ENCODE measurements at places on chromosomes 7 and 10.

GRCh38 chr10:95308389-95309302 lies 17.8 kb upstream of the PDLIM1 start:
- DNase-seq, result no peak

DNA sequence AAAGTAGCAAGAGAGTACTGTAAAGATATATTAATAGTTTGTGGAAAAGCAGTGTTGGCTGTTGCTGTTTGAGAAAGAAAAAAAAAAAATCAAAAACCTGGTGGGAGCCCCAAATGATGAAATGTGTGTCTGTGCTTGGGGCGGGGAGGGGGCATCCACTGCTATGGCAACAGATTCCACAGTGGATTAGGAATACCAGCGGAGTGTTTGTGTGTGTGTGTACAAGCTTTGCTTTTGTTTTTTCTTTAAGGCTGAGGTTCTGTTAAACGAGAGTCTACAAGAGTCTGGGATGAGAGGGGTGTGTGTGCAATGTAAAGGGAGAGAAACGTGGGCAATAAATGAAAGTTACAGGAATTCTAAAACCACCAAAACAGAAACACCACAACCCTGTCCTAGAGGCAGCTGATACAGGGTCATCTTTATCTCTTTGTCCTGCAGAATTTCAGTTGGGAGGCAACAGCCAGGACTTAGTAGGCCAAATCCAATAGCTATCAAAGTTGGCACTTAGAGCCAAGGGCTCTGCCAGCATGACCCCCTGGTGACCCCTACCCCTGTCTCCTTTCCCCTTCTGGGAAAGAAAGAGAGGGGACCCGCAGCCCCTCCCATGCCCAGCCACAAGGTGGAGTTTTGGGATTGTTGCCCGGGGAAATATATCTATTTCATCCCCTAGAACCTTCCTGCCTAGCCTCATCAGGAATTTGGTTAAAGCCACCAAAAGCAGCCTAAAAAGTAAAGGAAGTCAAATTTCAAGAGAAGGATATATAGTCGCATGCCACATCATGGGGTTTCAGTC lies 85.4 kb downstream of the OSBPL3 start:
- DNase-seq, result no peak

- DNase-seq, result no peak
Measured at GRCh38 chr7:46058086-46058823, 137.2 kb upstream of the IGFBP3 start.

GRCh38 chr10:127048630-127049029 lies 143.4 kb downstream of the DOCK1 start:
- DNase-seq, result no peak

DNA sequence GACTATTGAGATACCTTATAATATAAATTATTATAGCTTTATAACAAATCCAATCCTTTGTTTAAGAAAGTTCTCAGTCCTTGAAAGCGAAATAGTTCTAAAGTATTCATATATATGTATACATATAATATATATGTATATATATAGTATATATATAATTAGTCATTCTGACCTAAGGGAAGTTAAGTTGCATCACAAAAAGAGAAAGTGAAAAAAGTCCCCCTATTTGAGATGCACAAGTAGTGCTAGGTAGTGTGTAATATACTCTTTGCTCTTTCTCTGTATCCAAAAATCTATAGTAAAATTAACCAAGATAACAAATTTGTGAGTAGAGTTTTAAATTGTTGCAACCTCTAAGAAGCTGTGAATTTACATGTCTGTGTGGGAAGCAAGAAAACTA lies 13.3 kb upstream of the IFIT1B start:
- no peak for DNase-seq

GRCh38 chr10:19620811-19621210 lies 195.4 kb upstream of the PLXDC2 start:
- no peak for DNase-seq

GRCh38 chr7:149562602-149563001 lies 65.0 kb upstream of the ZNF746 start:
- no peak for DNase-seq

GRCh38 chr10:11475831-11476434 lies 135.5 kb downstream of the USP6NL start:
- no peak for DNase-seq

- DNase-seq, result no peak
Measured at GRCh38 chr10:3231951-3232730, 59.6 kb upstream of the PITRM1 start.

DNA sequence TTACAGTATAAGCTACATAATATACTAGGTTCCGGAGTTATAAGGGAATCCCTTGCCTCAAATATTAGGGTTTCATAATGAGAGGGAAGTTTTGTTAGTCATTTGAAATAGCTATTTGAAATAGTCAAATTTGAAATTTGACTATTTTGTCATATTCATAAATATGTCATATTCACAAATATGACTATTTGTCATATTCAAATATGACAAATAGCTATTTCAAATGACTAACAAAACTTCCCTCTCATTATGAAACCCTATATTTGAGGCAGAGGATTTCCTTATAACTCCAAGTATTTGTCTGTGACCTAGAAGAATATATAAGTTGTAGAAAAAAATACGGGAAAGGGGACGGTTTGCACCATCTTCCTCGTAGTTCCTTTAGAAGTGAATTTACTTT lies 76.6 kb downstream of the HDAC9 start:
- DNase-seq, result no peak

DNA sequence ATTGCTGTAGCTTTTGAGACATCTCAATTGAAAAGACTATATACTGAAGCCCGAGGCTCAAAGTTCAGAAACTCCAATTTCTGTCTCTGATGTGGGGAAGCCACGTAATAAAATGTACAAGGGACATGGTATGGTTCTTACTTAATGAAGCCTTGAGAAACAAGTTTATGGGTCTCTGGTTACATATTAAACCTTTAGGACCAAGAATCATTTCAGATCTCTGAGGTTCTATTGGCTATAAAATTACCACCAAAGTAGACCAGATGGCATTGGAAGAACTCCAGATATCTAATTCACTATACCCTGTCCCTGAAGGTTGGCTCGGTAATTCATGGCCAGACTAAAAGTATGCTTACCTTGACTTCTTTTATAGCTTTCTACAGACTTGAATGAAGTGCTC lies 23.7 kb downstream of the STAMBPL1 start:
- DNase-seq, result no peak

GRCh38 chr7:13875496-13876074 lies 113.9 kb downstream of the ETV1 start:
- DNase-seq, result no peak

GRCh38 chr7:45684910-45685618 lies 110.9 kb downstream of the ADCY1 start:
- DNase-seq, result no peak

- DNase-seq, result no peak
Measured at GRCh38 chr10:29719281-29719675, 84.5 kb upstream of the SVIL start.

DNA sequence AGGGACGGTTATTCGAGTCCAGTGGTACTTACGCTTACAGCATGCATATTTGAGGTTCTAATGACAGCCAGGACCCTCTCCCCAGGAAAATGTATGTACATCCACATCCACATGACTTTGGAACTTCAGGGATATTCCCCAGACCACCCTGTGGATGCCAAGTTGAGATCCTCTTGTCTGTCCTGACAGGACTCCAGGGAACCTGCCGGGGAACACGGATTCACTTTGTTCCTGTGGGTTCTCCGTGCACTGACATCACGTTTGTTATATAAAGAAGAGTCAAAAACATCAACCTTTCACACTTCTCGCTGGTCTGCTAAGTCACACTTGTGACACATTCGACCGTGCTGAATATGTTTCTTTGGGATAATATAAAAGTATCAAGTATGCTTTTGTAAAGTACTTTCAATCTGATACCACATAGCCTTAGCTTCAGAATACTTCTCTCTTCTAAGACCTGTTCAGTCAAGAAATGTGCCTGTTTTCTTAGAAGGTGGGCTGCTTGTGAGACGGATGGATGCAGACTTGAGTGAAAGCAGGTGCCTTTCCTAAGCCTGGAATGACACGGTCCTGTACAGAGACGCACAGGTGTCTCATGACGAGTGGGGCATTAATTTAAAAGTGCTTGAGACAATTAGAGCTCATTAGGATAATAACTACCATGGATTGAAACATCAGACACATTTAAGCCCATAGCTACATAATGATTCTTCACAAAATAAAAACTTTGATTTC lies 38.7 kb downstream of the CALML5 start:
- no peak for DNase-seq

DNA sequence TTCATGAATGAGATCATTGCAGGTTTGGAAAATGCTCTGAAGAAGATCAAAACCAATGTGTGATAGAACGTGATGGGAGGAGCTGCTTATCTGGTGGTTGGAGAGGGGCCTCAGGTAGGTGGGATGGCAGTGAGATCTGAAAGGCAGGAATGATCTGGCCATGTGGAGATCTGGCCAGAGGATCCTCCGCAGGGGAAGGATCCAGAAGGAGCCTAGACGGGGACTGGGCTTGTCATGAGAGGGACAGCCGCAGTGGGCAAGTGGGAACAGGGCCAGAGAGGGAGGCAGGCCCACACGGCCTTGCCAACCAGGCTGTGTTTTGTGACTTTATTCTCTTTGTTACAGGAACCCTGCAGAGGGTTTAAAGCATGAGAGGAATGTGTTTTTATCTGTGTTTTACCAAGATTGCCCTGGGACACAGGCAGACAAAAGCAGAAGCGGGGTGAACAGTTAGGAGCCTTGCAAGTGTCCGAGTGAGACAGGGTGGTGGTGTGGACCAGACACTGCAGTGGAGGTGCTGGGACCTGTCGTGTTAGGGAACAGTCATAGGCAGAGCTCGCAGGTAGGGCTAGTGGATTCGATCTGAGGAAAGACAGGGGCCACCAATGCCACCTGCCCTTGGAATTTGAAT lies 66.6 kb downstream of the TLL2 start:
- no peak for DNase-seq

GRCh38 chr7:148535217-148535616 lies 55.3 kb upstream of the C7orf33 start:
- DNase-seq, result peak; percentile 5

- DNase-seq, result no peak
Measured at GRCh38 chr10:22427101-22427500, 81.8 kb downstream of the SPAG6 start.

GRCh38 chr7:91085175-91085574 lies 179.1 kb upstream of the FZD1 start:
- DNase-seq, result no peak

GRCh38 chr10:79367426-79368189 lies 20.3 kb downstream of the PPIF start:
- no peak for DNase-seq

DNA sequence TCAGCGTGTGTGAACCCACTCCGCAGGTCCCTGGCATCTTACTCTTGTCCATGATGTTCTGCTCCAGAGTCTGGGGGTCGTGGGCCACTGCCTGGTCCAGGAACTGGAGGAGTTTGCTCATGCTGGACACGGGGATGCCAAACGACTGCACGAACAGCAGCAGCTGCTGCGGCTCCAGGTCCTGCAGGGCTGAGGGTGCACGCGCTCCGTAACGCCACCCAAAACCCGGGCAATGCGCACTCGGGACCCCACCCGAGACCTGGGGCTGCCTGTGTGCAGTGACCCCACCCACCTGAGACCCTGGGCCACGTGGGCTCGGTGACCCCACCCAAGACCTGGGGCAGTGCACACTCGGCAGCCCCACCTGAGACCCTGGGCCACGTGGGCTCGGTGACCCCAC lies 22.0 kb upstream of the MICALL2 start:
- DNase-seq, result no peak

DNA sequence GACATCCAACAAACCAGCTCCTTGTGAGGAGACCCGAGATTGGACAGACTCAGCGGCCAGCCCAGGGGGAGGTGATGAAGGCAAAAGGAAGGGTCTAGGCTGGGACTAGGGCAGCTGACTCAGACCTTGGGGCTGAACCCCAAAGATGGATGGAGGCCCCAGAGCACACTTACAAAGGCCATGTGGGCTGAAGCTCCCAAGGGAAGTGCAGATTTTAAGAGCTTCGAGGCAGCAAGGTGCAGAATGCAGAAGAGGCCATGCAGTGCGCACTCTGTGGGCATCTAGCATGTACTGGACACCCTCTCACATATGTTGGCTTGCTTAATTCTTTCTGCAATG lies 11.8 kb downstream of the WDFY4 start:
- DNase-seq, result no peak

DNA sequence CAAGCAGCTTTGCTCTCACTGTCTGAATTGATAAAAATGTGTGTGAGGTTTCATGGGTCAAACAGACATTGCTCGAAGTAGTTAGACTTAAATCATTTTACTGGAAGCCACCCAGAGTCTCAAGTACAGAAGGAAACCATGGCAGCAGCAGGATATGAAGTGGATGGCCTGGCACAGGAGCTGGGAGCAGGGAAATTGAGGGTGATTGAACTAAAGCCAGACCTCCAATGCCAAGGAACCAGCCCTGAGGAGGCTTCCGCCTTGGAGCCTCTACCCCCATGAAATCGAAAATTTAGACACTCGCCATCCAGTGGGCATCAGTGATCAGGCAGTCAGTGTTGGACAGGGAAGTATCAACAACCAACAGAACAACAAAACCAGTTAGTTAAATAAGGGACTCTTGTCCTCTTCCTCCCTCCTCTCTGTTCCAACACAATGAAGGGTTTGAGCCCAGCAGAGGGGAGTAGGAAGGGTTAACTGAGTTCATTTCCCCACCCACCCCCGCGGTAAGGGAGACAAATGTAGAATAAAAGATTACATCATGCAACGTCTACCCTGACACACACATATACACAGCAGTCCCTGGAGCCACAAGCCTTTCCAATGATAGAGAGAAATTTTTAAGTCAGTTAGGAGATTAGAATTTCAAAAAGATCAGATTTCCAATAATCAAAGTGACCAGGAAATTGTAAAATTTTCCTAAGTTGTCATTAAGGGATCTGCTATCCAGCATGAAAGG lies 156.3 kb downstream of the SLC16A9 start:
- no peak for DNase-seq

DNA sequence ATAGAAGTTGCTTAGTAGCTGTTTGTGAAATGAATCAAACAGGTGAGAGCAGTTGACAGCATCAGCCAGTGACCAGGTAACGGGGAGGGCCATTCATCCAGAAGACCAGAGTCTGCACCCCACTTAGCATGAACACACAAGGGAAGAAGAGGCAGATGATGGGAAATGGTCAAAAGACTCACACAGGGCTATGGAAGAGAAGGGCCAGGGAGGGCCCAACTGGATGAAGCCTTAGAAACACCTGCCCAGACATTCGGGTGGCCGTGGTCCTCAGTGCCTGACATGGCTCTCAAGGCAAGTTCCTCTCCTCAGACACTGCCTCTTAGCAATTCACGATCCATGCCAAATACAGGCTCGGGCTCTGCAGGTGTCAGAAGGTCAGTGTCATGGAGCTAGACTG lies 354.1 kb downstream of the TCERG1L start:
- no peak for DNase-seq

GRCh38 chr7:132939495-132939894 lies 142.4 kb downstream of the CHCHD3 start:
- DNase-seq, result no peak

- DNase-seq, result no peak
Measured at GRCh38 chr10:90418869-90419652, 438.8 kb downstream of the HTR7 start.
